ENCODE measurements at places on chromosomes 16 and 17.

GRCh38 chr17:77395501-77396048 is 254.8 kb downstream of the SEC14L1 start:
- no peak for DNase-seq

GRCh38 chr17:75407655-75408352 is 2.3 kb upstream of the GRB2 start:
- DNase-seq, result no peak

- no peak for DNase-seq
Observed at GRCh38 chr16:4115209-4115948, 863 bp downstream of the ADCY9 start.

DNA sequence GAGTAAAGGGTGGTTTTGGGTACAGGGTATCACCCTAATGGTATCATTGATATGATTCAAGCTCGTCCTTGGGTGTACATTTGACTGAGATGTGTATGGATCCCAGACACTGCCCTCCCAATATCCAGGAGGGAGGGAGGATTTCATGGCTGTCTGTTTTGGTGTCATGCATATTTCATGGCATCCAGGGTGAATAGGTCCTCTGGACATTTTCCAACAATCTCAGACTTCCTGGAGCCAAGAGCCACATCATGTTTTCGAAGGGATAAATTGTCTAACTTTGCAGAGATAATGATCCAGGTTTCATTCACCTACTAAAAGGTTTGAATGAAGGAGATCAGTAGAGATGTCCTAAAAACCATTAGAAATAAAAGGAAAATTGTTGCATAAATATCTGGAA is 431.9 kb downstream of the SHISA9 start:
- no peak for DNase-seq

DNA sequence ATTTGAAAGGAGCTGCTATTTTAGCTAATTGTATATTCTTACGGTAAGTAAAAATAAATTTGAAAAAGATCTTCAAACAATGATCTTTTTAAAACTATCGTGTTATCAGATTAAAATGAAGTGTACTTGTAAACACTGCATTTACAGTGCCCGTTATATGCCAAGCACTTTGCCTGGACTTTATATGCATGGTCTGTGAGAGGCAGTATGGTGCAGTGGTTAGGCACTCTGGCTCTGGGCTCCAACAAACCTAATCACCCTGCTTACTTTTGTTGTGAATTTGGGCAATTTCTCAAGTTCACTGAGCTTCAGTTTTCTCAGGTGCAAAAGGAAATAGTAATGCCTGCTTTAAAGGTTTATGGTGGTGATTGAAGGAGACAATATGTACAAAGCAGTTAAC is 1.4 kb downstream of the PMP22 start:
- DNase-seq, result no peak

DNA sequence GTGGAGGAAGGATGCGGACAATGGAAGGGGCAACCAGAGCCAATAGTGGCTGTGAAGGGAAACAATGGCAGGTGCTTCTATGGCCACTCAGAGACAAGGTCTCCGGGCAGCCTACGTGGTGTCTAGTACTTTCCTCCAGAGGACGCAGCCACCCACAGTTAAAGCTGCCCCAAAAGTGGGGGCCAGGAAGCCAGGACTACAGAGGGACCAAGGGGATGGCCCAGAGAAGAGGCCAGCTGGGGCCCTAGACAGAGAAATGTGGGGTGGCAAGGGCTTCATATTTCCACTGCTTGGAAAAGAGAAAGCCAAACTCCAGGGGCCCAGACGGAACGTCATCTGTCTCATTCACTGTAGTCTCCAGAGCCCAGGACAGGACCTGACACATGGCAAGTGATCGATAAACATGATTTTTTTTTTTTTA is 837 bp upstream of the PER1 start:
- no peak for DNase-seq

GRCh38 chr16:53785044-53785443 is 81.1 kb downstream of the FTO start:
- DNase-seq, result no peak

DNA sequence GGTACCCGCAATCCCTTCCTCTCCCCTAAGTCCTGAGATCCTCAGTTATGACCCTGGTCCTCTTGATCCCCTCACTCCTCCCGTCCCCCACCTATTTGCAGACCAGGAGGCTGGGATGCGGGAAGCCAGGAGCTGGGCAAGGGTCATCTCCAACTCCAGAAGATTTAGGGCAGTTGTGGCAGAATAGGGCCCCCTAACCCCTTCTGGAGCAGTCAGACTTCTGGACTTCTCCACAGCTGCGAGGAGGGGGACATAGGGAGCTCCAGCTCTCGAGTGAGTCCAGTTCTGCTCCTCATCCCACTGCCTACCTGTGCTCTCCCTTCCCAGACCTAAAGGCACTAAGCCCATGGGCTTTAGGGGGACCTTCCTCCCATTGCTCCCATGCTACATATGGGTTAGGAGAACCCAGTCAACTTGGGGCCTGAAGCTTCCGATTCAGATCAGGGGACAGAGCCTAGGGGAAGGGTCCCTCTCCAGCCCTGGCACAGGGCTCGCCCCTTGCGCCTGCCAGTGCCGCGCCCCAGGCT is 1.3 kb downstream of the WNK4 start:
- no peak for DNase-seq

- DNase-seq, result no peak
Observed at GRCh38 chr17:50634224-50634914, at the start of gene ABCC3. ABCC3 (plus strand) TSS chr17:50634881; CDS start chr17:50634937, 56 bp downstream.
